ENCODE measurements at places on chromosomes 16 and 17.

GRCh38 chr16:88536971-88537751 lies 33.0 kb upstream of the ZC3H18 start:
- DNase-seq: no peak

DNA sequence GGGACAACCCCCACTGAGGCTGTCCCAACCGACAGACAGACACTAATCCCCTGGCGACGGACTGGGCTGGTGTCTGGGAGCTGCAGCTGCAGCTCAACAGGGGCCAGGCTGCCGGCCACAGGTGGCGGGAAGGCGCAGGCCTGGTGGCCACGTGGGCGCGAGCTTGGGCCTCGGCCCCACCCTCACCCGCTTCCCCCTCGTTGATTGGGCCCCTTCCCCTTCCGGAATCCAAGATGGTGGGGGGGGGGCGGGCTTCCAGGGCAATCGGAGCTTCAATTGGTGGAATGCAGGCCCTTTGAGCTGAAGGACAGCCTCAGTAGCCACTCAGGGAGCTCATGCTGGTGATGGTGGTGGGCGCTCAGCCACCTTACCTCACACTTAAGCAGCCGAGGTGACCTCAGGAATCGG lies 8.7 kb upstream of the TBX4 start:
- DNase-seq: no peak

DNA sequence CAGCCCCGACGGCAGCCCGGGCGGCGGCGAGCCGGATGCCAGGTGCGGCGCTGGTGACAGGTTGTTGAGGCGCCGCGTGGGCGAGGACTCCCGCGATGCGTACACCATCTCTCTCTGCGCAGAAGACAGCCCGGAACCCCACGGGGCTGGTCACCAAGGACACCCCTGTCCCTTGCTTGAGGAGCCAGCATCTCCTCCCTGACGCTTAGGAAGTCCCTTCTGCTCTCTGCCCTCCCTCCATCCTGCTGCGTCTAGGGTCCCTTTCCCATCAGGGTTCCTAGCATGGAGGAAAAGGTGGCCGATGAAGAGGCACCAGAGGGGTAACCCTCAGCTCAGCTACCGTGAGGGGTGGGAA lies 43.6 kb downstream of the SRCIN1 start:
- DNase-seq: no peak

DNA sequence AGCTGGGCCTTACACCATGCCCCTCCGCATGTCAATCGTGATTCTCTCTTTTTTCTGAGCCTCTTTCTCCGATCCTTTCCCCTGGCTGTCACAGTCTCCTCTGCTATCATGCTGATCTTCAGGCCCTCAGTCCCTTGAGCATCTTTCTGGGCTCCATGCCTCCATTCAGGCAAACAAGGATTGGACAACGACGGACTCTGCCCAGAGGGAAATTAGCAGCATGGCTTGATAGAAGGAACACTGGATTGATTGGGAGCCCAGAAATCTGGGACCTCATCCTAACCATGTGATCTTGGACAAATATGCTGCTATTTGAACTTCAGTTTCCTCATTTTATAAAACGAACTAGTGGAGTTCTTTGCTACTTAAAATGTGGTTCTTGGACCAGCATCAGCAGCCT lies 19.6 kb upstream of the PHF12 start:
- no peak for DNase-seq

DNA sequence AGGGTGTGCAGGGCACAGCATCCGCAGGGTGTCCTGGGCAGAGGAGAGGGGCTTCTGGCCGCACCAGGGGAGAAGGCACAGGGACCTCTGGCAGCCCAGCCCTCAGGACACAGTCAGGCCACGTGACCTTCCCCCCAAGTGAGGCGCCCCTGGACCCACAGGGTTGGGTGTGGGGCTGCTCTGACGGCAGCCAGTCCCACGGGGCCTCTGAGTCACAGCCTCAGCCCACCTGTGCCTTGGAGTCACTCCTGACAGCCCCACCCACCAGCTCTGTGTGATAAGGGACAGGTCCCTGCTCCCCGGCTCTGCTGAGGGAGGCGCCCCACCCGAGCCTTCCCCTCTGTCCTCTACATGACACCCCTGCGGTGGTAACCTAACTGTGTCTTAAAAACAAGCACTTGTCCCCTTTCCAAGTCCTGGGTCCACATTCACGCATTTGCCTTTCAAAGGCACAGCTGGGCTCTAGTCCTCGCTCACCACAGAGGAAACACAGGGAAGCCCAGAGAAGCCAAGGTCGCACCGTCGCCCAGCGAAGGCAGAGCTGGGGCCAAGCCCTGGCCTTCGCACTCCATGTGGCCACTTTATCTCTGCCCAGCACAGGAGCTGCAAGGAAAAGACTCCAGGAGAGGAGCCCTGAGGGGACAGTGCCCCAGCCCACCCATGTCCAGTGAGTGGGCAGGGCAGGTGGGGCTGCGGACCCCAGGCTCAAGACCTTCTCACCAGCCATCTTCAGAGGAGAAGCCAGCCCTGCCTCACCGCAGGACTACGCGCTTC lies 5.1 kb upstream of the NPTX1 start:
- DNase-seq: no peak

DNA sequence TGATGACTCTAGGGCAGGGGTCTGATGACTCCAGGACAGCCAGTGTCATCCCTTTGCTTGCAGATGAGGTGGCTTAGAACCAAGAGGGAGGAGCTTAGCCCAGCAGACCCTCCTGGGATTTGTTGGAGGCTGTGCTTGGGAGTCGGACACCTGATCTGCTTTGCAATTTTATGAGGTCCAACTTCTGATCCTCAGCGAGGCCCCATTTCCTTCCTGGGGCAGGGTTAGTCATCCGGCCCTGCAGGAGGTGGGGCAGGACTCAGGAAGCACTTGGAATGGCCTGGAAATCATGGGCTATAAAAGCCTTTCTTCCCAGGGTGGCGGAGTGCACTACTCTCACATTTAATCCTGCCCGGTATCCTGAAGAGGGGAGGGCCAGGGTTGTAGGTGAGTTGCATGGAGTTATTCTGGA lies 168.5 kb downstream of the MSI2 start:
- DNase-seq: no peak

GRCh38 chr17:17447264-17447663 lies 29.5 kb upstream of the MED9 start:
- DNase-seq: no peak

- no peak for DNase-seq
These were observed at the start of gene HCRT for GRCh38 chr17:42184713-42185620. HCRT (minus strand) TSS chr17:42185452; CDS start chr17:42185365, 87 bp downstream.

DNA sequence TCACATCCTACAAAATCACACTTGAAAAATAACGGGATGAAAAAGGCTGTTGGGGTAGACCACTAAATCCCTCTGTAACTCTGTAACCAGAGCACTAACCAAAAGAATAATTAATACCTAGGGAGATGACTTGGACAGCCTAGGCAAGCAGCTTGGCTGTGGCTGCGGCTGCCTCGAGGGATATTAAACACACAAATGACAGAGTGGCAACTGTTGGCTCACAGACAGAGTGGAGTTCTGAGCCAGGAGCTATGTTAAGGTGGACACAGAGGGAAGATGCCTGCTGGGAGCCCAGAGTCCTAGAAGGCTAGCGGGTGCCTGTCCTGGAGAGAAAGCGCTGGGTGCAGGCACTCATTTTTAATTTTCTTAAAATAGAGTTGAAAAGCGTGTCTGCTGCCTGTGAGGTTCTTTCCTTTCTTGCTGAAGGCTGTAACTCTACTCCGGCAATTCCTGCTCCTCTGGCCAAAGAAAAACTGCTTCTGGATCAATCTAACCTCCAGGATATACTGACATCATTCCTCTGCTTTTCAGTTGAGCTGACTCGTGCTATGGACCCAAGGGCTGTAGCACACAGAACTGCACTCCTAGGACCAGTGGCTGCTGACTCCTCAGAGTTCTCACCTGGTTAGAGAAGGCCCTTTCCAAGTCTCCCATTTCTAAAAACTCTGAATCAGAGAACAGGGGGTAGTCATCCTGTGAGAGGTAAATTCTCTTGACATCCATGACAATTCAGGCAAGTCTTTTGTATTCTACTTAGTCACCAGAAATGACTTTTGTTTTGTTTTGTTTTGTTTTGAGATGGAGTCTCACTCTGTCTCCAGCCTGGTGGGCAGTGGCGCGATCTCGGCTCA lies 147.9 kb downstream of the STX8 start:
- DNase-seq: no peak

GRCh38 chr16:86821895-86822294 lies 243.5 kb downstream of the FOXL1 start:
- no peak for DNase-seq

GRCh38 chr17:50625032-50625871 lies 9.4 kb upstream of the ABCC3 start:
- no peak for DNase-seq

- DNase-seq: no peak
These were observed 255.5 kb upstream of the TBX2 start for GRCh38 chr17:61144137-61144536.

GRCh38 chr16:10218490-10219206 lies 36.4 kb upstream of the GRIN2A start:
- no peak for DNase-seq

GRCh38 chr17:79294459-79295071 lies 219.9 kb downstream of the ENGASE start:
- peak; percentile 6 for DNase-seq

DNA sequence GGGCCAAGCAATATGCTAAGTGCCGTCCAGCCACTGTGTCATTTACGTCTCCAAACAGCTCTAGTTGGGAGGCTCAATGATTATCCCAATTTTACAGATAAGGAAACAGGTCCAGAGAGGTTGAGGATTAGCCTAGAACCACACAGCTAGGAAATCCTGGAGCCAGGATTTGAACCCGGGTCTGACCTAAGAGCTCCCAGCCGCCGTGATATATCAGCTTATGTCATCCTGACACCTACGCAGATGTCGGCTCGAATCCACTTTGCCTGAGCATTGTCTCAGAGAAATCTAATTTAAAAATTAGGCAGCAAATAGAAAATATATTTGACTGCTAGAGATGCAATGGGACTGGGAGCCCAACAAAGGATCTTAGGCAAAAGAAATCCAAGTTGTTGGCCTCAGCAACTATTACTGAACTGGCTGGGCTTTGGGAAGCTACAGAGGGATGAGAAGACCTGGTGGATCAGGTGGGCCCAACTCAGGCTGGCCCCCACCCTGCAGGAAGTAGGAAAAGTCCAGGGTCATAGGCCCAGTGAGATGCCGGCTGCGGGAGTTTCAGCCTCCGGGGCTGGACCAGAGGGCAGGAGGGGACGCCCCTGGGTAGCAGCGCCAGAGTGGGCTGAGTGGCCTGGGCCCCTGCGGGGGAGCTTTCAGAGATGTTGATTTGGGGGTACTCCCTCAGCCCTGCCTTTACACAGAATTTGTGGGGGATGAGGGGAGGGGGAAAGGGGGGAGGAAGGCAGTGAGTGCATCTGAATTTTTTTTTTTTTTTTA lies 35.1 kb upstream of the IL21R start:
- DNase-seq: no peak

DNA sequence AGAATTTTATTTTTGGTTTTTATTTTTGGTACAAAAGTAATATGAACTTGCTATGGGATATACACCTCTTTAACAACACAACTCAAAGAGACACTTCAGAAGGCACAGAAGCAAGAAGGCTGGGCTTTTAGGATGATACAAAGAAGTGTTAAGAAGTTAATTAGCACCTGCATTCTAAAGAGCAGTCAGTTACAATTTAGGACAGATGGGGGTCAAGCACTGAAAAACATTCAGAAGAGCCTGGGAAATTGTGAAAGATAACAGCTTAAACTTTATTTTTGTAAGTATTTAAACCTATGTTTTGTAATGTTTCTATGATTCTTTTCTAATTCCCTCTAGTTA lies 163.5 kb downstream of the CDH8 start:
- DNase-seq: no peak

DNA sequence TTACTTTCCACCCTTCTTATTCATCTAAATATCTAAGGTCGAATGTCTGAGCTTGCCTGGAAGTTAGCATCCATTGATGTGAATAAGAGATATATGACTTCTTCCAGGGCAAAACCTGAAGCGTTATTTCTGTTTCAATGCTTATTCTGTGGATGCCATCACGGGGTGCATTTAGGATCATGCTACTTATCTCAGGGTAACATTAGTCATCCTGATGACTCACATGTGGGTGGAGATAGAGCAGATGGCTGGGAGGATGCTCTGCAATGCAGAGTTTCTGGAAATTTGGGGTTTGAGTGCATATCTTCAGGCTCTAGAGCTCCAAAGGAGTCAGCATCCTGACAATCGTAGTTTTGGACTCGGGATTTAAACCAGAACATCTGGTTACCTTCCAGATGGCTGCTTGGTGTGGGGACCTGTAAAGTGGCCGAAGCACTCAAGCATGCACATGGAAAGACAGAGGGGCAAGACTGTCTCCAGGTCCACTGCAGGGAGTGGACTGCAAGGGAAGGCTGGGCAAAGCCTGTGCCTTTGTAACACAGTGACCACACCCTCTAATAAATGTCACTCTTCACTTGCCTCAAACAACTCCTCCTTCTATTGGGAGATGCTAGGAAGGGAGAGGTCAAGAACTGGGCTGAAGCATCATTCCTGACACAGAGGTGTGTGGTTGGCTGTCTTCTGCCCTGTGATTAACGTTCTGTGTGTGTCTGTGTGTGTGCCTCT lies 175.2 kb upstream of the SALL1 start:
- no peak for DNase-seq

DNA sequence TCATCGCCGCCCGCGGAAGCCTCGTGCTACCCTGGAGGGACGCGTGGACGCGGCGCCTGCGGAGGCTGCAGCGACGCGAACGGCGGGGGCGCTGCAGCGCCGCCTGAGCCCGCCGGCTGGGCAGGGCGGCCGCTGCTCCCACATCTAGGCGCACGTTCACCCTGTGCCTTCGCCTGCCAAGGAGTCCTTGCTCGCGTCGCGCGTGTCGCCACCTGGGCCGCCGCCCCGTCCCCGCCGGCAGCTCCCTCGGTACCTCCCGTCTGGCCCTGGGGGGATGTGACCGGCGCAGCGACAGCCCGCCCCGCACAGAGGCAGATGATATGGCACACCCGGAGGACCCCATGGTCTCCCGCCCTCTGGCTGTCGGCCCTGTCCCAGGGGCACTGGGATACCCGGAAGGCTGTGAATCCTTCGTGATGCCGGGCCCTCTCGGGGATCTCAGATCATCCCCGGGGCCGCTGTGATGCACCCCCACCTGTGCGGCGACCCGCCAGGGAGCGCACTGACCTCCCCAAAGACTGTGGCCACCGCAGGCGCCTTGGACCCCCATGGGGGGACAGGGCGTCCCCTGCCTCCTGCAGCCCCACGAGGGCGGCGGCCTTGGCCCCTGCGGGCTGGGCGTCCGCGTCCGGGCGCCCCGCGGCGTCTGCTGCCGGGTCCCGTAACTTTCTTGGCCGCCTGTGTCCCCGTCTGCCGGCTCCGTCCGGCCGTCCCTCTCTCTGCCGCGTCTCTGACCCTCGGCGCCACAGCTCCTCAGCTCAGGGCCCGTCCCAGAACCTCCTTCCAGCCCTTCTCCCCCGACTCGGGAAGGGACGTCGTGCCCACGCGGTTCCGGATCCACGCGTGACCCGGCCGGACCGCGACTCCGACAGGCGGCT lies 689 bp upstream of the TBC1D24 start:
- no peak for DNase-seq
